GM10248 (cell line): ENCODE measurements at places on chromosomes 1 and 21.
A peak's percentile ranks its signal among the peaks of the same experiment; 100 is the strongest.

DNA sequence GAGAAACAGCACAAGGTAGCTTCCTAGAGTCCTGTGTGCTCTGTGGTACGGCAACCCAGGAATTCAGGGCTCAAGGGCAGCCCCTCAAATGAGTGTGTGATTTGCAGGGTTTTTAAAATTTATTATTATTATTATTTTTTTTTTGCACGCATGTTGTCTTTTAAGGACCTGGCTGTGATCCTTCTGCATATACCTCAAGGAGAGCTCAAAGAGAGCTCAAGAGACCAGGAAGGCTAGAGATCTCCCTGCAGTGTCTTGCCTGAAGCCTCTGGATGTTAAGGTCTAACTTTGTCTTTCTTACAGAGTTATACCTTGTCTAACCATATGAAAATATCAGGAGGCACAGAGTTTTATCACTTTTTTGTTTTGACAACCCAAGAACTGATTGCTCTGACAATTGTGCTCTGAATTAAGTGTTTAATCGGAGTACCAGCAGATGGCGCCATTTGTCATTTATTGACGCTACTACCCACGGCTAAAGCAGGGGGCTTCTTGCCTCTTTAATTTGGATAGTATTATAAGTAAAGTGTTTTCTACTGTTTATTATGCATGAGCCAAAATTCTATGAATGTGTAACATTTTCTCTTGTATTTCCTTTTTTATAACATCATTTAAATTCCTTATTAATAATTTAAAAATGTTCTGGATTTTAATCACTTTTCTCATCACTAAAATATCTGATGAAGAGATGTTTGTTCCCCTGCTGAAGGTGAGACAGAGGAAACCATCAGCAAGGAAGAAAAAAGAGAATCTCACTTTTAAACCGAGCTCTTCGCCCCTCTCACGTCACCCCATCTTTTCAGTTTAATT, 35.8 kb upstream of the LMO4 start:
- peak; percentile 48 for DNase-seq

- DNase-seq = no peak
Measured at GRCh38 chr1:70856201-70856600, 191.4 kb downstream of the PTGER3 start.

GRCh38 chr1:110186558-110186957, 23.6 kb upstream of the KCNC4 start:
- DNase-seq = no peak

DNA sequence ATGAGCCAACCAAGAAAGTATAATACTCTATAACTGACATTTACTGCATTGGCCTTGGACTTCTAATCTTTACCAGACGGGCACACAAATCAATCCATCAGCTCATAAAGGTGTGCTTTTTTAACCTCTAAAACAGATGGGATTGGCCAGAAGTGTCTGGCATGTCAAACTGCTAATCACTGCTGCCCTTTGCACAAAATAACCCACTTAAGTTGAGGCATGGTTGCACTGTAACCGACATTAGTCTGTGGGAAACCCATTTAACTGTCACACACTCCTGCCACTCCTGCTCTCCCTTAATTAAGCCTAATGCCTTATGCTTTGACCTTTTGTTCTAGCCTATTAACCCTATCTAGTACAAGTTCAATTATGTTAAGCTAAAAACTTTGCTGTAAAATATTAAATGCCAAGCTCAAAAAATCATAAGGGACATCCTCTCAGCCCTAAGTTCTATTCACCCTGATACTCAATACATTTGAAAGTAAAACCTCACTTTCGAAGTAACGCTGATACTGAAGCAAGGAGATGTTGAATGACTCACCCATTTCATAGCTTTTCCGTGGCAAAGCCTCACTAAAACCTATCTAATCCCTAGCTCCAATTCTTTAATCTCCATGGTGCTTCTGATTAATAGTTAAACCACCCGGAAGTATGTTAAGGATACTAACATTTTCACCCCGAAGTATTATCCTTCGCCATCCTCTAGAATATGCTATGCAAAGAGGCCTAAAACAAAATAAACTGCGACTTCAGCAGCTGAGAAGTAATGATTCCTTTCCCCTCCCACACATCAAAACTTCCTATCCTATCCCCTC, 12.9 kb downstream of the NRIP1 start:
- peak; percentile 31 for DNase-seq

GRCh38 chr1:37151789-37152188, 117.5 kb upstream of the GRIK3 start:
- DNase-seq = no peak
